ENCODE measurements at places on chromosomes 7 and 10.

DNA sequence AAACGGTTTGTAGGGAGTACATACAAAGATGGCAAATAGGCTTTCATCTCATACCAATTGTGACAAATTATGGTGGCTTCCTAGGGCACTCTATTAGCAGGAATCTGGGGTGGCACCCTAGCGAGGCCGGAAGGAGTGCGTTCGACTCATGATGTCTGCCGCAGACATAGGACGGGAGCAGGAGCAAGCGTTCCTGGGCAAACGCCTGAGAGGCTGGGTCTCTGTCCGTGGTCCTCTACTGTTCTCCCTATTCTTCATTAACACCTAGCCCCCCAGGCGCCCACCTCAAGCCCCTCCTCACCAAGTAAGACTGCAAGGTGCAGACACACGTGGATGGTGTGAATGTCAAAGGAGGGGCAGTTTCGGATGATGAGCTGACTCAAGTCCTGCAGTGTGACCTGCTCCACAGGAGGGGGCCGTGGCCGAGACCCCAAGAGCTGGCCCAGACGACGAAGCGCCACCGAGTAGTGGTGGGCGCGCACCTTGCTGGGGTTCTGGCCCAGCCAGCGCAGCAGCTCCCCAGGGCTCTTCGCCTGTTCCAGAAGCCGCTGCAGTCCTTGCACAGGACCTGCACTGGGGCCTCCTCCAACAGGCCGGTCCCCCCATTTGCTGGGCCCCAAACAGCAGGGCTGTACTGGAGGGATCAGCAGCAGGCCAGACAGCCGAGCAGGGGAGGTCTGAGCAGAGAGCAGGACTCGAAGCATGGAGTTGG is 1.3 kb downstream of the FASTK start:
- DNase-seq = no peak

GRCh38 chr10:48940372-48940771 is 732 bp upstream of the LRRC18 start:
- DNase-seq = no peak

- DNase-seq = no peak
Observed at GRCh38 chr10:47334466-47335295, 12.4 kb downstream of the GDF2 start.

- DNase-seq = no peak
Observed at GRCh38 chr7:134024739-134025138, 102.4 kb upstream of the LRGUK start.

DNA sequence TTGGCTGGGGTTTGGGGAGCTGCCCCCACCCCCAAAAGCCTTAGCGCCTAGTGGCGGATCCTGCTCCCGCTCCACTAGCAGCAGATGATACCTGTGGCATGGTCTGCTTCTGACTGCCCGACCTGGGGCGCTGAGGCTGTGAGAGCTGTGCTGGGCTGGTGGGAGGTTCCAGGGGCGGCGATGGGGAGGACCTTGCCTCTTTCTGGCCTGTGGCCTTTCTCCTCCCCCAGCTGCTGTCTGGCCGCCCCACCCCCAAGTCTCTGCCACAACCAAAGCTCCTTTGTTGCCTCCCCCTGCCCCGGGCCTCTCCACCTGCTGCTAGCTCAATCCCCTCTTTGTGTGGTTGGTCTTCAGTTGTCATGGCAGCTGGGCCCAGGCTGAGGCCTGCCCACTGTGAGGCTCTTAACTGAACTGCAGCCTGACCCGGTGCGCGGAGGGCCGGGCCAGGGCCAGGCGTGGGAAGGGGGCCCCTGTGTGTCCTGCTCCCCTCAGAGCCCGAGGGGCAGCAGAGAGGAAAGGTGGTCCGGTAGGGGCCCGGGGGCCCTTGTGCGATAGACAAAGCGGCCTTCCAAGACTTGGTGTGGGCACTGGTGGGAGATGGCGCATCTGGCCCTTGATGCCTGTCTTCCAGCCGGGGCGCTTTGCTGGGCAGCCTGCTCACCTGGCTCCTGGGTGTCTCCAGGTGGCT is 4.7 kb downstream of the ZNF775 start:
- DNase-seq = no peak

DNA sequence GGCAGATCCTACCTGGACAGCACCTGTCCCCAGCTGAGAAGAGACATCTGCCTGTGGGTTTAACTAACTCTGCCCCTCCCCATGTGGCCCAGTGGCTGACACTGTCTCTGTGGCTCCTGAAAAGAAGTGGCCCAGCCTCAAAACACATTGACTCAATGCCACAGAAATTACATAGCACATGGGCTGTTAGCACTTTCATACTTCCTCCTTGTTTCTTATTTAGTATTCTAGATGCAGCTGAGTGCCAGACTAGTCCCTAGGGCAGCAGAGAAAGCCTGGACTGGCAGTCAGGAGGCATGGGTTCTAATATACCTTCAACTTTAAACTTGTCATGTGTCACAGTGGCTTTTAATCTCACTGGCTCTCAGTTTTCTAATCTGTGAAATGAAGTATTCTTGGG is 171.0 kb downstream of the TRIL start:
- no peak for DNase-seq

- DNase-seq = no peak
Observed at GRCh38 chr10:11647676-11648075, 36.2 kb upstream of the USP6NL start.

DNA sequence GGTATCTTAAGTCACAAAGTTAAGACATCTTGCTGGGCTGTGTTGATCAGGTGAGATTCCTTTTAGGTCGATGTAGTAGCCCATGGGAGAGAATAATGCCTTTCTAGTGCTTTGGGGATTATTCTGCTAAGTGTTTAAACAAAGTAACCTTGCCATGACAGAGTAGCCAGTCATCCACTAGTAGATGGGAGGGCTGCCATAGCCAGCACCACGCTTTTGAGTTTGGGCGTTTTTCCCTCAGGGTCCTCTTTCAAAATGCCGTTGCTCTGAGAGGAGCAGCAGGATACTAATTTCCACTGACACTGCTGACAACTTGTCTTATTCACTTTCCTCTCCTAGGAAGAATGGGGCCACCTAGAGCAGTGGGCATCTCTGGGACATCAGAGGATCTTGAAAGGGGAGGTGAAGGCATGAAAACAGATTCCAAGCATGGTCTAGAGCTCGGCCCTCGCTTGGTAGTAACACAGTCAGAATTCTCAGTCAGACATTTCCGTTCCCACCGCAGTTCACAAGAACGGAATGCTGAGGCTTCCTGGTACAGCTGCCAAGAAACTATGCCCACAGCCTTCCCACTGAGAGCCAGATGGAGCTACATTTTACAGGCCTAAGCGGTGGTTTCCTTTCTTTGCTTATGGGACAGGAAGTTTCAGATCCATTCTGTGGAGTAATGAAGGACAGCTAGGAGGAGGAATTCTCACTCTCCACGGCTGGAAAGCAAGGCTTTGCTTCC is 15.3 kb upstream of the RSU1 start:
- no peak for DNase-seq

DNA sequence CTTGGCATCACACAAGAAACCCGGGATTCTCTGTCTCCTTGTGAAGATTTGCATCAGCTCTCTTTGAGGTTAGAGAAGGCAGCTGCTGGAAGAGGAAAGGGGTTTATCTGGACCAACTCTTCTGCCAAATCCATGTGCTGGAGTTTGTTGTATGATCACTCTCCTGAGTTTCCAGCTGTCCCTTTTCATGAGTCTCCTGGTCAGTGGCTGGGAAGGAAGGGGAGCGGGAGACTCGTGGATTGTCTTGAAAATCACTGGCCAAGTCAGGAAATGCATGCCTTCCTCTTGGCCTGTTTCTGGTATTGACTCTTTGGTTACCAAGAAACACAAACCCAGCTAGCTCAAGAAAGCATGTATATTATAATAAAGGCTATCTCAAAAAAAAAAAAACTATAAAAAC is 38.8 kb downstream of the TACR2 start:
- no peak for DNase-seq

- no peak for DNase-seq
Observed at GRCh38 chr7:70406186-70406949, 725.6 kb upstream of the GALNT17 start.

DNA sequence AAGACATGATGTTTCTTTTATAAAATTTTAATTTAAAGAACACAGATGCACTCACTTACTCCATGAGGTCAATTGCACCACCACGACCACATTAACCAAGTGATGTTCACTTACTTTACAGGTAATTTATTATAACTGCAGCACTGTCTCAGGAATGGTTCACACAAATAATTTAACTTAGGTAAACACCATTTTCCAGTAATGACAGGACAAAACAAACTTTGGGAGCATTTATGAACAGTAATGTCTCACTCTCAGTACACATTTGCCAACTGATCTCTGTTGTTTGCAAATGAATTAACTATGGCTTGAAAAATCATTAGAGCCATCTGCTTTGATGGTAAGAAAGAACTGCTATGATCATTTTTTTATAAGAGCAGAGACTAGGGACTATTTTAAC is 150.4 kb downstream of the ETV1 start:
- DNase-seq = no peak

DNA sequence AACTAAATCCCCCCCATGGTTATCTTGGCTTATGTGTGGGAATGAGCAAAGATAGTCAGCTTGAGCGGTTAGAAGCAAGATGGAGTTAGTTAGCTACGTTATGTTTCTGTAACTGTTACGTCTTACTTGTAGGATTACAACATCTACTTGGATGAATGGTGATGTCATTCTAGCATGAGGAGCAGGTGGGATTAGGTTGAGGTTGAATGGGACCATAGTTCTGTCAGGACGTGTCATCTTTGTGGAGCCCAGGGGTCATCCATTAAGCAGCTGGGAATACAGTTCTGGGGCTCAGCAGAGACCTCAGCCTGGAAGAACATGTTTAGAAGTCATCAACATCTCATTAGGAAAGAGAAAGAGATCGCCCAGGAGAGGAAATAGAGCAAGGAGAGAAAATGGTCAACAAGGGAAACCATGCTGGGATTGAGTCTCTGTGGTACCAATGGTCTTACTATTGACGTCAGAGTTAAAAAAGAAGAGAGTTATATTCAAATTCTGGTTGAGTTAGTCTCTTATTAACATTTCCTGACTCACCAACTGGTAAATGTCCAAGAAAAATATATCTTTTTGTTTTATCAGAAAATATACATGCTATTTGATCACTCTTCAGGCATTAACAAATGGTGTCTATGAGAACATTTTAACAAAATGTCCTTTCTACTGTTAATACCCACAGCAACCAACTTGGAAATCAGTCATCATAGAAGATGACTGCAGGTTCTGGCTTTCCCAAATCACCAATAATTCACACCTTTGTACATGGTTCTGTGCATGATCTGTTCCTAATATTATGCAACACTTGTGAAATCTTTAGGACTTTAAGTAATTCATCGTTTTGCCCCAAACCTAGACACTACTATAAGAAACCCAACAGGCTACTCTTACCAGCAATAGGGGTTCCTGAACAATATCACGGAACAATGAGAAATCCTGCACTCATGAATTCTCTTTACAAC is 96.9 kb downstream of the KIAA1217 start:
- no peak for DNase-seq

DNA sequence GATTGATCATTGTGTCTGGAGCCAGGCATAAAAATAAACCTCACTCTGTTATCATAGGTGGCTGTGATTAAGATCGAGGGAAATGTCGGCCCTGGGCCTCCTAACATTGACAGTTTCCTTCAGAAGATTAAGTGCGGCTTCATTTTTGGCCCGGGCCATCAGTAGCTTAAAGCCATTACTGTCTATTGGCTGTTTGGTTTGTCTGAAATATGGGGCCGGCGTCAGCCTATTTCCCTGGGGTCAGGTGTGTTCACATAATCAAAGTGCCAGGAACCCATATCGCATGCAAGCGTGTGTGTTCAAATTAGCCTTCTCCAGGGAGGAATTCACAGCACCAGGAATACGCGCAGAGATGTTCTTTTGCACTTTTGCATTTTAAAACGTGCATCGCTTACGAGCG is 114.7 kb downstream of the CUX1 start:
- DNase-seq = no peak

GRCh38 chr7:111588065-111588433 is 25.8 kb upstream of the IMMP2L start:
- DNase-seq = no peak

DNA sequence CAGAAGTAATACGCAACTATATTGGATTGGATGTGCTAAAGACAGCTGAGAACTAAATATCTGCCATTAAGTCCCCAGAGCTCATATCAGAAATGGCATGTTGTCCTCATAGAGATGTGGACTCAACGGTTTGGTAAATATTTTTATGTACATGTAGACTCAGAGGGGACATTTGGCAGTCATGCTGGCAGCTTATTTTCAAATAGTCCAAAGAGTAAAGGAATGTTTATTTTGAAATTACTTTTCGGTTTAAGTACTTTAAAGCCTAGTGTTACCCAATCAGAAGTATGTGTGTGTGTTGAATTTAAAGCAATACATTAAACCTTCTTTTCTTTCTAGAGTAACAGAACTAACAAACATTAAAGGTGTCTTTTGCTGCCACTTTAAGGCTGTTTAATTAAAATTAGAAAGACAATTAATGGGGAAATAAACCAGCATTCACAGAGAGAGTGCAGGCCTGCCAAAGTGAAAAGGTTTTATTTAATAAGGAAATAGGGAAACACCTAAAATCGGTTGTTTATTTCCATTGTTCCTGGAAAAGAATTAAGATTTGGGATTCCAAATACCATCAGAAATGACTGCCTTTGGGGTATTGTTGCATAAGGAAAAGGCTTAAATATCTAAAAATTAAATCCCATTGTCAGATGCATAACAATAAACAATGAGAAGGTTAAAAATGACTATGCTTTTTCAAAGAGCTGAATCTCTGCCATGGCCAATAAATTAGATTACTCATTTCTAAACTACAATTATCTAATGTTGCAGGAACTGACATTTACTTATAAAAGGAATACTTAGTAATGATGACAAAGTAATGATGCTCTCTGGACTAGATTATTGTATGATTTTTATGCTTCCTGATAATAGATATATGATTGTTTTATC is 113.4 kb upstream of the AHR start:
- DNase-seq = no peak

DNA sequence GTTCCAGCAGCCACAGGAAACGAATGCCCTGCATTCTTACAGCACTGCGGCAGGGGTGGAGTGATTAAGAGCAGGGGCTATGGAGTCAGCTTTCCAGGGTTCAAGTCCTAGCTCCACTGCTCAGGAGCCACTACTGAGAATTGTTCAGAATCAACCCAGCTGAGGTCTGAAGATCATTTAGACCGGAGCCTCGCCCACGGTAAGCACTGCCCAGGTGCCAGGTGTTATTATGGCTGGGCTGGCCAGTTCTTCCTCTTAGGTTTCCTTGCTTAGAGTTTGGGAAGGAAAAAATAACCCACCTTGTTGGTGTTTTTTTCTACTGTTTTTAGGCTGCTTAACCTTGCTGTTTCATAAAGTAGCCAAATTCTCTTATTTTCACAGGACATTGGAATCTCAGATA is 4.8 kb upstream of the FIGNL1 start:
- no peak for DNase-seq

DNA sequence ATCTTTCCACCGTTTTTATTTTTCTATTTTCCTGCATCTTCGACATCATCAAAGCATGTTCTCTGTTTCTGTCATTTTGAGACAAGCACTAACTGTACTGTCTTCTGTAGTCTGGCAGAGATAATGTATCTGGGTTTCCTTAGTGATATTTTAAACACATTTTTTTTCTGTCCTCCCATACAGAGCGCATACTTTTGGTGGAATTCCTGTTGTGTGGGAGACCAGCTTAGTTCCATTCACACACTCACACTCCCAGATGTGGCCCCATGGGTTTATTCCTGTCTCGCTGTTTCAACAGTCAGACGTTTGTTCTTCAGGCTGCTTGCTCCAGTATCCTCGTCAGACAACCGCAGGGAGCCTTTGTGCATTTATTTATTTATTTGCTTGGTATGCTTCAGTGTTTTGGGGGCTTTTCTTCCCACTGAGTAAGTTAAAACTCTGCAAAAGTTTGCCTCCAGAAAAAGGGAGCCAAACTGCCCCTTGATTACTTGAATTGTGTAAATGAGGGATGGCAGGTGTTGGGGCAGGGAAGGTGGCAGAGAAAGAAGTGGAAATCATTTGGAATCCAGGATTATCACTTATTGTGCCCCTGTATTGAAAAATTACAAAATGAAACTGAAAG is 456.8 kb upstream of the KLF6 start:
- DNase-seq = no peak

All from activated CD4-positive, alpha-beta T cell treated with anti-CD3 and anti-CD28 coated beads for 4 hours (primary cell).